COR-L47 (cell line): ENCODE measurements at places on chromosomes 1 and 21.

DNA sequence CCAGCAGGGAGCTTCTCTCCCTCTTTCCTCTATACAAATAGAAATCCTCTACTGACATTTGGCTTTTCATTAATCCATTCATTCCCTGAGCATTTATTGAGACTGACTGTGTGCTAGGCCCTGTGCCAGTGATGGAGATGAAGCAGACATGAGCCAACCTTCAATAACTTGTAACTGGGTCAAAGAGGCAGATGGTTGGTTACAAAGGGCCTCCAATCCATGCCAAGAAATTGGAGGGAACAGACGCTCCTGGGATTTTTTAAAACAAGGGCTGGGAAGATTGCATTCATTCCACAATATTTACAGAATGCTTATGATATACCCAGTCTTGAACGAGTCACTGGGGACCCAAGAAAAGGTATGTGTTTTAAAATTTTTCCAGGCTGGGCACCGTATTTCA is 6.2 kb downstream of the HPCAL4 start:
- DNase-seq: no peak

GRCh38 chr1:220298470-220299205 is 26.4 kb upstream of the RAB3GAP2 start:
- DNase-seq: no peak

DNA sequence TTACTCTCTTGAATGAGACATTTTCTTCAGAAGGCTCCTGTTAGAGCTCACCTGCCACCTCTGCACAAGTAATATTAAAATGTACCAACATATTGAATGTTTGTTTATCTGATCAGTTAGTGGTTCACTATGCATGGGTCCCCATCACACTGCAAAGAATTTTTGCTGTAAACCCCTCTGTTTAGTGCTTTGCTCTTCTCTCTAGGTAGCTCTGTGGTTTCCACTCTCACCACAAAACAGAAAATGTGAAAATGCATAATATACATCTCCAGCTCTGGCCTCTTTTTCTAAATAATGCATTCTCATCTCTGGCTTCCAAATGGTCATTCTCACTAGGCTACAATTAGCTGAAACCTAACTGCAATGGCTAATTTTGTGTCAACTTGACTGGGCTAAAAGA is 176.7 kb downstream of the TRIM33 start:
- DNase-seq: no peak

GRCh38 chr1:88035578-88035977 is 648.5 kb upstream of the PKN2 start:
- no peak for DNase-seq

- DNase-seq: peak; percentile 24
Observed at GRCh38 chr1:119275145-119276134, 93.1 kb upstream of the HAO2 start.

GRCh38 chr1:53281133-53281532 is 42.8 kb upstream of the MAGOH start:
- no peak for DNase-seq

DNA sequence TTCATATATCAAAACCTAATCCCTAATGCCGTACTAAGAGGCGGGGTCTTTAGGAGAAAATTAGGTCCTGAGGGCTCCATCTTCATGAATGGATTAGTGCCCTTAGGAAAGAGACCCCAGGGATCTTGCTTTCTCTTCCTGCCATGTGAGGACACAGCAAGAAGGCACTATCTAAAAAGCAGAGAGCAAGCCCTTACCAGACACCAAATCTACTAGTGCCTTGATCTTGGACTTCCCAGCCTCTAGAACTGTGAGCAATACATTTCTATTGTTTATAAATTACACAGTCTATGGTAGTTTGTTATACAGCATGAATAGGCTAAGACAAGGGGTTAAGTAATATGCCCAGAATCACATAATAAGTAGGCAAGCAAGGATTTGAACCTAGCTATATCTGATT is 42.9 kb downstream of the STYXL2 start:
- DNase-seq: no peak

- DNase-seq: no peak
Observed at GRCh38 chr1:248047008-248047407, 372 bp downstream of the OR2L3 start.

GRCh38 chr1:219924342-219924741 is 4.0 kb downstream of the SLC30A10 start:
- DNase-seq: no peak

GRCh38 chr21:15788847-15789523 is 59.2 kb downstream of the USP25 start:
- DNase-seq: no peak

DNA sequence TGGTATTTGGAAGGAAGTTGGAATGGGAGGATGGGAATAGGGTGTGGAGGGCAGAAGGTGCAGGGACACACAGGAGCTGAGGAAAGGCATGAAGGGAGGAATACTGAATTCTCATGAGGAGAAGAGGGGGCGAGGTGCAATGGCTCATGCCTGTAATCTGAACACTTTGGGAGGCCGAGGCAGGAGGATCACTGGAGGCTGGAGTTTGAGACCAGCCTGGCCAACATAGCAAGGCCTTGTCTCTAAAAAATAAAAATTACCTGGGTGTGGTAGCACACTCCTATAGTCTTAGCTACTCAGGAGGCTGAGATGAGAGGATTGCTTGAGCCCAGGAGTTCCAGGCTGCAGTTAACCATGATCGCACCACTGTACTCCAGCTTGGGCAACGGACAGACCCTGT is 117.3 kb downstream of the DTL start:
- no peak for DNase-seq

- no peak for DNase-seq
Observed at GRCh38 chr1:40829631-40830245, 32.4 kb downstream of the CITED4 start.

- peak; percentile 22 for DNase-seq
Observed at GRCh38 chr1:72281637-72282270, 585 bp downstream of the NEGR1 start.

DNA sequence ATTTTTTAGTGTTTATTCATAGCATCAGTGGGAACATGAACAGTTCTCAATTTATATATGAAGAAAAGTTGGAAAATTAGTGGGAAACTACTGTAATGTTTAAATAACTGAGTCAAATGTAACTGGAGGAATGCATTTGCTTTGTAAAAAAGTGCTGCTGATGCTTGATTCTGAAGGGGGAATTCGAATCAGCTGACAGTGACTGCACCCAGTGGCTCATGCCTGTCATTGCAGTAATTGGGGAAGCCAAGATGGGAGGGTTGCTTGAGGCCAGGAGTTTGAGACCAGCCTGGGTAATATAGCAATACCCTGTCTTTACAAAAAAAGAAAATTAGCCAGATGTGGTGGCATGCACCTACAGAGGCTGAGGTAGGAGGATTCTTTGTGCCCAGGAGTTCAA is 398.4 kb downstream of the ZP4 start:
- DNase-seq: no peak

DNA sequence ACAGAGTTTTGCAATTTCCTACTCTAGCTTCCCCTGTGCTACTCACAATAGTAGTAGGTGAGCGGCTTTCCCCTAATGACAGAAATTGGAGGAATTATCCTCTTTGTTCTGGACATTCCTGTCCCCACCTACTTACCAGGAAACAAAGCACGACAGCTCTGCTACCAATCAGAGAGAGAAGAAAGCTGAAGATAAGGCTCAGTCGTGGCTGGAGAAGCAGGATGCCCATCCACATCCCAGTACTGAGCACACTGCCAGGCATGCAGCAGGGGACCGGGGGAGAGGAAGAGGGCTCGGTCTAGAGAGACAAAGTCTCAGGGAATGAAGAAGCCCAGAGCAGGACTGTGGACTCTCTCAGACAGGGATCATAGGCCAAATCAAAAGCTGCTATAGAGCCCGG is 134.1 kb upstream of the KRTAP19-8 start:
- no peak for DNase-seq

DNA sequence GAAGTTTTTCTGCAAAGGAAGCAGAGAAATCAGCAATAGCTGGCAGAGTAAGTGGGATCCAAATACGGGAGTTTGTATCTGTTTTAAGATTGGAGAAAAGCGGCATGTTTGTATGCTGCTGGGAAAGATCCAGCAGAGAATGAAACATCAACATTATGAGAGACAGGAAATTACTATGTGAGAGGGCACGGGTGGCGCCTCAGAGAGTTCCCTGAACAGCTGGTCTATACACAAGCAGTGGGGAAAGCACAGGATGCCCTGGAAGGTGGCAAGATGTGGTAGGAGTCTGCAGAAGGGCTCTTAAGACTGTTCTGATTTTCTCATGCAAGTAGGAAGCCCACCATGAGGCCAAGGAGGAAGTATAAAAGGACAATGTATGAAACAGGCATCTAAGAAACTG is 130.4 kb downstream of the RERE start:
- peak; percentile 22 for DNase-seq

DNA sequence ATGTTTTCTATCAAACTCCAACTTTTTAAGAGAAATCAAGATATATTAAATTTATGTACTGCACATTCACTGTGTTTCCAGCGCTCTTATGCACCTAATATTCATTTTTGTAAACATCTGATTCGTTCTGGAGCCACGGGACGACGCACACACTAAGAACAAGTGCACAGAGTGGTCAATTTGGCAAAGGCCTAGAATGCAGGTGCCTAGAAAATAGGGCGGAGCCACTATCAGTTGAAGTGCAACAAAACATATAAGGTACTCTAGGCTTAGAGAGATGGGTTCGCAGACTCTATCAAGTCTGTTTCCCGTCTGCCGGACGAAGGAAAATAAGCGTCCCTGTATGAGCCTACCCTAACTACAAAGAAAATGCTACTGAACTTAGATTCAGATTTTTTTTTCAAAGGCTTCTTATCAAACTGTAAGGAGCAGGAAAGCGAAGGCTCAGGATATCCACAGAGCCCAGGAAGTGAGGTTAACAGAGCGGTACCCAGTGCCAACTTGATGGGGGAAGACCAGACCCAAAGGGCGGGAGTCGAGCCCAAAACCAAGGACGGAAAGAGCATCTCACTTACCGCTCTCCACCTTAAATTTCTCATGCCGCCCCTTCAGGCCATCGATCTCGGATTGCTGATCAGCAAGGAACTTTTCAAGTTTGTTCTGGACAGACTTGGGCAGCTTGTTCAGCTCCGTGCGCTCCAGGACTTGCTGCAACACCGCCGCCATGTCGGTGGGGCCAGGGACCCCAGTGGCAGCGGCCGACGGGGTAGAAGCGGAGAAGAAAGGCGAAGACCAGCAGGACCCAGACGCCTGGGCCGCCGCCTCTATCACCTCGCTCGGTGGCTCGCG is 526 bp downstream of the TPR start:
- peak; percentile 32 for DNase-seq

GRCh38 chr1:201183209-201183608 is 7.4 kb upstream of the IGFN1 start:
- DNase-seq: peak; percentile 32

- DNase-seq: no peak
Observed at GRCh38 chr1:5223206-5223605, 568.8 kb downstream of the AJAP1 start.

DNA sequence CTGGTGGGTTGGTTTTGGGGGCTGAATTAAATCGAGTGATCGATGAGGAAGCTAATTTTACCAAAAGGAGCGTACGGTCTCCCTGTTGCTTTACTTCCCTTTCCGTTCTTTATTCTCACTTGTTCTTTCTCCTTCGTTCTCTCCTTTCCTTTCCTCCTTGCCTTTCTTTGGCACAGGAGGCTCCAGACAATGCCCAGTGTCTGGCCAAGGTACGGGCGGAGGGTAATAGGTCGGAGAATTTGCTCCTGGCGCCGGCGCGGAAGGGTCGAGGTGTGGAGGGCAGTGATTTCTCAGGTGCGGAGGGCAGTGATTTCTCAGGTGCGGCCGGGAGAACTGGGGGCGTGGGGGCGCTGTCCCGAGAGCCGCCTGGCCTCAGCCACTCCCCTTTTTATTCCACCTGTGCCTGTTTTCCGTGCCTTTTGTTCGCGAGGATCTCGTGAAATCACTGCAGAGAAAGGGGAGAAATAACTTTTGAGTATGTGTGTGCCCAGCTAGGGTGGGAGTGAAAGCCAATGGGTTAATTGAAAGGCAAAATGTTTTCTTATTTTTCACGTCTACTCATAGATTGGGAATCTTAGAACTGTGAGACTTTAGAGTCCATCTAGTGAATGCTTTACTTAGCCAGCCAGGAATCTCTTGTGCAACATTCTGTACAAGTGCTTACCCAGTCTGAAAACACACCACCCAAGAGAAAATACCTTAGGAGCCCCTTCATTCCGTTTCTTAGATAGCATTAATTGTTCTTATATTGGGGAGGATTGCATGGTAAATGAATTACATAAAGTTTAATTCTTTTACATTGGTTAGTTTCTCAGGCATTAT is 1.3 kb downstream of the FNBP1L start:
- DNase-seq: peak; percentile 52

- no peak for DNase-seq
Observed at GRCh38 chr1:235910357-235911299, 43.9 kb upstream of the LYST start.

- DNase-seq: peak; percentile 65
Observed at GRCh38 chr1:110135666-110136065, 14.6 kb upstream of the SLC6A17 start.

- no peak for DNase-seq
Observed at GRCh38 chr1:58764294-58764978, 19.4 kb downstream of the JUN start.

- DNase-seq: peak; percentile 61
Observed at GRCh38 chr1:32394890-32395432, 720 bp upstream of the BSDC1 start.

GRCh38 chr1:3978990-3979325 is 78.9 kb upstream of the C1orf174 start:
- DNase-seq: no peak

GRCh38 chr1:41783189-41783639 is 135.5 kb downstream of the HIVEP3 start:
- DNase-seq: no peak

DNA sequence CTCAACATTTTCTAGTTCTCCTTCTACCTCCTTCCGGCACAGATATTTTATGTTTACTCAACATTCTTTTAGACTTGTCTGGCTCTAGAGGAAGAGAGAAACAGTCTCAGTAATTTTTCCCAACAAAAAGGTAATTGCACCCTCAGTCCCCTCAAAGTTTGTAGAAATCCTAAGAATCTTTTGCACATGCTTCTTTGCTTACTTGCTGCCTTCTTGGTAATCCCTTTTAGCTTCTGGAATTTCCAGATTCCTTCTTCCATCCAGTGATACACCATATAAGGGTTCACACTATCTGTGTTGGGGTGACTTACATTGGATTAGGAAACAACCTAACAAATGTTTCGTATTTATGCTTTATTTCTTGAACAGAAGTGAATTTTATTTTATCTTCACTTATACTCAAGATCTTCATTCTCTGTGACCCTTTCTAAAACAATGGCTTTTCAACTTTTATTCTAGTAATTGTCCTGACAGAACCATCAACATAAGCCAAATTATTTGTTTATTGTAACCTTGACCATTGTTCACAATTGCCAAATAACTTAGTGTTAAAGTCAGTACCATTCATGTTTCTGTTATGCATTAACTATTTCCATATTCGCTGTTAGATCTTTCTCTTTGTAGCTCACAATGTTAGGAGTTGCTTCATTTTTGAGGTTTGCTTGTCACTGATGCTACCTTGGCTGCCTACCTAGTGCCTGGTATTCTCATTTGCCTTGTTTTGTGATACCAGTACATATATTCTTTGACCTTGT is 238.1 kb downstream of the HMCN1 start:
- DNase-seq: no peak

DNA sequence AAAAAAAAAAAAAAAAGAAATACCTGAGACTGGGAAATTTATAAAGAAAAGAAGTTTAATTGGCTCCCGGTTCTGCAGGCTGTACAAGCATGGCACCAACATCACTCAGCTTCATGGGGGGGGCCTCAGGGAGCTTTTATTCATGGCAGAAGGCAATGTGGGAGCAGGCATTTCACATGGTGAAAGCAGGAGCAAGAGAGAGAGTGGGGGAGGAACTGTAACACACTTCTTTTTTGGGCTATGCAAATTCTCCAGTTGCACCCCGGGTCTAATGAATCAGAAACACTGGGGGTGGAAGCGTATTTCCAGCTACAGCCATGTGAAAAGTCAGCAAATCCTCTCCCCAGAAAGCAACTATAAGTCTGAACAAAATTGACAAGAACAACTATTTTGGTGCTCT is 11.8 kb upstream of the SOD1 start:
- DNase-seq: no peak
